ENCODE measurements at places on chromosomes 1 and 21.

- DNase-seq = no peak
Measured at GRCh38 chr1:115436596-115436995, 98.5 kb upstream of the NGF start.

GRCh38 chr1:85366391-85367170 is 90.1 kb upstream of the BCL10 start:
- DNase-seq = no peak

DNA sequence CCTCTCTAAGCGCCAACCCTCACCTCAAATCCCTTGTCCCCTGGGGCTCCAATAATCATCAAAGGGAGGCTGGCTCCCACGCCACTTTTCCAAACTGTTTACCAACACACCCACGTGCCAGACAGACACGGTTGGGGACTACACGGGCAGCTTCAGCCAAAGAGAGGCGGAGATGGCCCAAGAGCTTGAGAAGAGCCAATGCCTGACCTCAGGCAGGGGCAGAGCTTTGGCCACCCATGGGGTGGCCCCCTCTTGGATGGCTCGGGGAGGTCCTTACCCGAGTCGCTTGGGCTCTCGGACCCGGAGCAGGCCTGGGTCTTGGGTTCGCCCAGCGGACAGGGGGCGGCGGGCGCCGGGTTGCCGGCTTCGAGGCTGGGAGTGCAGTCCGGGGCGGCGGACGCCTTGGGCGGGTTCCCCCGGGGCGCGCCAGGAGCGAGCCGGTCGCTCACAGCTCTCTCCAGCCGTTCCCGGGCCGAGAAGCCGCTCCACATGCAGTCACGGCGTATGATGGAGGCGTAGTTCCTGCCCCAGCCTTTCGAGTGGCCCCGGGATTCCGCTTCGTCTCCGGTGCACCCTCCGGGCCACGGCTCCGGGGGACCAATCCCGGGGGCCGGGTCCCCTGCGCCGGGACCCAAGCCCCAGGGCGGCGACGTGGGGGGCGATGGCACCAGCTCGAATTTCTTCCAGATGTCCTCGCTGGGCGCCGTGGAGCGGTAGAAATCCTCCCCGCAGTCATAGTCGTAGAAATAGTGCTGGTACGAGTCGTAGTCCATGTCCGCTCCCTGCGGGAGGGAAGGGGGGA is 854 bp downstream of the MYCL start:
- no peak for DNase-seq

- no peak for DNase-seq
Measured at GRCh38 chr1:10779201-10779600, 17.2 kb downstream of the CASZ1 start.

- DNase-seq = no peak
Measured at GRCh38 chr1:207020065-207020708, 12.4 kb downstream of the C1orf116 start.

GRCh38 chr1:212561501-212561931 is 47.0 kb upstream of the ATF3 start:
- no peak for DNase-seq

DNA sequence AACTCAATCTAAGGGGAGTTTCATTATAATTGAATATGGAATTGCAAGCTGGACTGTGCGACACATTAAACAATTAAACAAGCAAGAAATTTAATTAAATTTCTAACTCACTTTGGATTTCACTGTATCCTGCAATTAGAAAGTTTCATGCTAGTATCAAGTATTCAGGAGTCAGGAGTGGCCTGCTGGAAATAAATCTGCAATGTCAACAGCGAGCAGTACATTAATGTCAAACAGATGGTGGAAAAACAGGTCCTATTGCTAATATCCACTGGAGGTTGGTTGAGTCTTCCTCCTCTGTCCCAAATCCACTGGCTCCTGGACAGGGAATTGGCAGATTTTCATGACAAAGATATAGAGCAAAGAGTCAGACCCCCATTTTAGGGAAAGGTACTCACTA is 237.1 kb downstream of the VAV3 start:
- no peak for DNase-seq

DNA sequence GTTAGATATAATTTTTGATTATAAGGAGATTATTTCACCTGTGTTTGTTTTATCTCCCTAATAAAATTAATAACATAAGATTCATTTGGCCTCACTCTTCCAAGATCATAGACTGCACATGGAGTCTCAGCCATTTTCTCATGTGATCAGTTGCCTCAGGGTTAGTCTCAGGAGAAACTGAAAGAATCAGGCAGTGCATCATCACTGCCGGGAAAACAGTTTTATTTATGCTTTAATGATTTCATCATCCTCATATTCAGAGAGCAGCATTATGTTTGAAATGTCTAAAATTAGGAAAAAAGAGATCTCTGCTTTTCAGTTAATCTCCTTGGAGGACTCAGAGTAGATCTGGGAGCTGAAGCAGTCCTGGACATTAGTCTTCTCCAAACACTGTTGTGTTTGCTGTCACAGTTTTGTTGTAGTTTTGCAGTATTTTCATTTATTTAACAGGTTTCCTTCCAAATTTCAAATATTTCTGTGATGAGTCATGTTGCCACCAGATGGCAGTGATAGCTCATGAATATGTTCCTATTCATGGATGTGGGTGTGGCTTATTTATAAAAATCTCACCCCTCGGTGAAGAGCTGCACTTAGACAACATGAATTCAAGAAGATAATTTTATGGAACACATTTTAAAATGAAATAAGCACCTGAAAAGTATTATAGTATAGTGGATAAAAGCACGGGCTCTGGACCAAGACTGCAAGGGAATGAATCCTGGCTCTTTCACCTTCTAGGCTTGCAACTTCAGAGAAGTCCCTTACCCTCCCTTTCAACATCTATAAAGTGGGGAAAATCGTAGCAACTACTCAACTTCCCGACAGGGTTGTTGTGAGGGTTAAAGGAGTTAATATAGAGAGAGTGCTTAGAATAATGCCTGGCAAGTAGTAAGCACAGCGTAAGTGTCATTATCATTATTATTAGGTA is 31.2 kb downstream of the CHD1L start:
- DNase-seq = no peak

- DNase-seq = no peak
Measured at GRCh38 chr1:245578771-245579170, 424.0 kb downstream of the KIF26B start.

DNA sequence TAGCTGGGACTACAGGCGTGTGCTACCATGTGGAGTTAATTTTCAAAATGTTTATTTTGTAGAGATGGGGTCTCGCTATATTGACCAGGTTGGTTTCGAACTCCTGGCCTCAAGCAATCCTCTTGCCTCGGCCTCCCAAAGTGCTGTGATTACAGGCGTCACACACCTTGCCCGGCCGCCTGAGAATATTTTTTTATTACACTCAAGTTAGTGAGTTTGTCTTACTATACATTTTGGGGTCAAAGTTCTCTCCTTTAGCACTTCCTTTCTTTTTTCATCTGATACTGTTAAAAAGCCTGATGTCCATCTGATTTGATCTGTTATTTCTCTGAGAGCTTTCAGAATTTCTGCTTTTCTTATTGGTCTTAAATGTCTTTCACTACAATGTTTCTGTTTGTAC is 128.8 kb downstream of the KIAA0319L start:
- DNase-seq = no peak

- DNase-seq = no peak
Measured at GRCh38 chr1:36223381-36223995, 755 bp upstream of the THRAP3 start.

GRCh38 chr1:14947421-14947820 is 206.1 kb upstream of the TMEM51 start:
- no peak for DNase-seq

- no peak for DNase-seq
Measured at GRCh38 chr1:56417646-56418045, 161.7 kb downstream of the PLPP3 start.

- no peak for DNase-seq
Measured at GRCh38 chr1:226688056-226688748, 50.9 kb downstream of the ITPKB start.

GRCh38 chr1:42956739-42957138 is 1.9 kb downstream of the SLC2A1 start:
- no peak for DNase-seq

- no peak for DNase-seq
Measured at GRCh38 chr1:150372580-150372979, 8.6 kb downstream of the RPRD2 start.

DNA sequence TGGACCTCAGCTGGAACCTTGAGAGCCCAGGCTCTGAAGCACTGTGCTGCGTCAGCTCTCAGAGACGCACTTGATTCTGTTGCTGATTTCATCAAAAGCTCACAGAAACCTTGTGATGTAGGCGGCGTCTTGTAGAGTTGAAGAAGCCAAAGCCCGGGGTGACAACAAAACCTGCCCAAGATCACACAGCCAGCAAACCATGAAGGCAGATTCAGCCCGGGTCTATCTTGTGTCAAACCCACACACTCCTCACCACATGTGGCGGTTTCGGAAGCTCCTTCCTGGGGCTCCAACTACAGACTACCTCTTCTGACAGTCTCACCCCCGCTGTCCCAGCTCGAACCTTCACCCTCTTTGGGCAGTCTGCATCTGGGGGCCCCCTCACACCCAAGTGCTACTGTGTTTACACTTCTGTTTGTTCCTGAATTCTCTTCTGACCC is 50.4 kb downstream of the TENT5C start:
- DNase-seq = peak; percentile 25

GRCh38 chr1:150574260-150575071 is 4.9 kb downstream of the MCL1 start:
- no peak for DNase-seq

DNA sequence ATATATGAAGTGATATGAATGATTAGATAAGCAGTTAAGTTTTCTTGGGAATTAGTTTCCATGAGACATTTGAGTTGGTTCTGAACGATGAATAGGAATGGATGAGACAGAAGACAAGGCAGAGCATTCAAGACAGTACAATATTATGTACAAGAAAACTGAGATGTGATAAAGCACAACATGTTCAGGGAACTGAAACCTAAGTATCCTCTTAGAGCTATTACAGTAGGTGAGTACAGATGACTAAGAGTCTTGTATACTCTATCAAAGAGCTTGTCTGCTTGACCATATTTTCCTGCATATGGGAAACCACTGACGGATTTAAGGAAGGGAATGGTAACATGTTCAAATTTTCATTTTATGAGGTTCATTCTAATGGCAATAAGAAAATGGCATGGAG is 61.6 kb downstream of the NME7 start:
- no peak for DNase-seq

- no peak for DNase-seq
Measured at GRCh38 chr21:31753949-31754707, 22.2 kb upstream of the SCAF4 start.

DNA sequence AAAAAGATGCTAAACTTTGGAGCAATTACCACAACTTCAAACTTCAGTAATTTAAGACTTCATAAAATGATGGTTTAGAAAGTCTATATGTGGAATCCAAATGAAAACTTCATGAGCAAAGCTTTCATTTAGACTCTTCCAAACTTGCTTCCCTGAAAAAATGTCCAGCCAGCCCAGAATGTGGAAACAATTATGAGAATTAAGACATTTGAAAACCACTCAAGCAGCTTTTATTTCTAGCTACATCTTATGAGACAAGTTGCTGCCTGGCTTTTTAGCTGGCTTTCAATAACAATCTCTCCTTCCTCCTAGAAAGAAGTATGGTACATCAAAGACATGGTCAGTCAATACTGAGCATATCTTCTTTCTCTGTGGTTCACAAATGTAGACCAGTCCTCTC is 21.8 kb downstream of the LPAR3 start:
- DNase-seq = no peak

- no peak for DNase-seq
Measured at GRCh38 chr1:235275223-235275622, 52.8 kb downstream of the ARID4B start.

DNA sequence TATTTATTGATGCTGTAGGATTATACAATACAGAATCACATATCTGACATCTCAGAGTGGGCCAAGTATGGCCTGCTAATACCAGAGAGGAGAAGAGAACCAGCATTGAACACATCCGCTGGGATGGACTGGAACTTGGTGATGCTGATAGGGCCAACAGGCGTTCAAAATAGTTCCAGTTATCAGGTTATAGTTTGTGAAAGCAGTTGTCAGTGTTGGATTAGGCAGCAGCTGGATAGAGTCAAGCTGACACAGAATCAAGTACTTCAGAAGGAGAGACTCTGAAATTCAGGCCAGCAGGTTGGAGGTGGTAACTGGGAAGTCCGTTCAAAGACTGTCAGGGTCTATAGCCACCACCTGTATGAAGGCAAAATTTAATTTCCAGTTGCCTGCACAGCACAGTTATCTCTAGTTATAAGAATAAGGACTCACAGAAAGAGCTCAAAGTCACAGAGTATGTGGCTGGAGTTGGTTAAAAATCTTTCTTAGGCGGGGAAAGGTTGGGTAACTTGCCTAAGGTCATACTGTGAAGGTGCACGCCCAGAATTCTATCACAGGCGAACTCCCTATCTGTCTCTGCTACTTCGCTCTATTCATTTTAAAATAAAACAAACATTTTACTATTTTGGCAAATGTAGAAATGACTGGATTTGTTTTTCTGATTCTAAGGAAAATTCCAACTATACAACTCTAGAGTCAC is 9.9 kb upstream of the DIPK1A start:
- no peak for DNase-seq

- DNase-seq = no peak
Measured at GRCh38 chr1:186082235-186082937, 292.7 kb downstream of the TPR start.

DNA sequence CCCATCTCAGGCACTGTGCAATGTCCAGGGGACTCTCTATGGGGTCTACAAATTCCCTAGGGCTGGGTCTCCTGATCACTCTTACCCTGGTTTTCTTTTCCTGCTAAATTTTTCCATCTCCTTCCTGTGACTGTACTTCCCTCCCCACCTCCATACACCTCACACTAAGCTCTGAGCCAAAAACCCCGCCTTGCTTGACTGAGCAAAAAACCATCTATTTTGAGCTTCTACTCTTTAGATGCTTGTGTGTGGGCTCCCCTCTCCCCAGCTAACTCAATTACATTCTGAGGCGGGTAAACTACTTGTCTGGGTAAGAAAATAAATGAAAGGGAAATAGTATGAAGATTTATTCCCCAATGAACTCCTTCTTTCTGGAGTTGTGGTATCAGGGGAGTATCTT is 187.9 kb downstream of the PTPRU start:
- DNase-seq = no peak

GRCh38 chr21:15539376-15539775 is 190.4 kb upstream of the USP25 start:
- no peak for DNase-seq

DNA sequence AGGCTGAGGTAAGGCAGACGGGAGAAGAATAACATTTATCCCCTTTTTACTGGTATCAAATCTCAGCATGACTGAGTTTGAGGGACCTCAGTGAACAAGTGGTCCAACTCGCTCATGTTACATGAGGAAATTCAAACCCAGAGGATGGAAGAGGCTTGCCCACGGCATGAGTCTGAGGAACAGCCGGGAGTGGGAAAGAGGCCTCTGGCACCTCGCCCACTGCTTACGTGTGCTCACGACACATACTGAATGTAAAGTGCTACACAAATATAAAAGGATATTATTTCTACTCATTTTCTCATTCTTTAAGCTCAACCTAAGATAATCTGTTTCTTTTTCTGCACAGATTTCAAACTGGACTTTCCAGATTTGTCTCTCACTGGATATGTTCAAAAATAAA is 14.7 kb downstream of the BEND5 start:
- DNase-seq = no peak
